NCI-H226 (cell line): ENCODE measurements at places on chromosomes 13 and 19.

DNA sequence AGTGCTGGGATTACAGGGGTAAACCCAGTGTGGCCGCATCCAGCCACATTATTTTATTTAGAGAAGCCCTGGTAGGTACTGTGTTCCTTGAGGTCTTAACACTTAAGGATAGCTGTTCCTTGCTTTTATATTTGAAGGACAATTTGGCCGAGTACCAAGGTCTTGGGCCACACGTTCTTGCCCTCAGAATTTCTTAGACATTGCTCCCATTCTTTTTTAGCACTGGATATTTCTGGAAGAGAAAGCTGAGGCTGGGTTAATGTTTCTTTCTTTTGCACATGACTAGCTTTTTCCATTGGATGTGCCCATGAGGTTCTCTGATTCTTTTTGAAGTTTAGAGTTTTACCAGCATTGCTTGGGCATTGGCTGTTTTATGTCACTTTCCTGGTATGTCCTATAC is 5.5 kb upstream of the RNF113B start:
- no peak for DNase-seq

DNA sequence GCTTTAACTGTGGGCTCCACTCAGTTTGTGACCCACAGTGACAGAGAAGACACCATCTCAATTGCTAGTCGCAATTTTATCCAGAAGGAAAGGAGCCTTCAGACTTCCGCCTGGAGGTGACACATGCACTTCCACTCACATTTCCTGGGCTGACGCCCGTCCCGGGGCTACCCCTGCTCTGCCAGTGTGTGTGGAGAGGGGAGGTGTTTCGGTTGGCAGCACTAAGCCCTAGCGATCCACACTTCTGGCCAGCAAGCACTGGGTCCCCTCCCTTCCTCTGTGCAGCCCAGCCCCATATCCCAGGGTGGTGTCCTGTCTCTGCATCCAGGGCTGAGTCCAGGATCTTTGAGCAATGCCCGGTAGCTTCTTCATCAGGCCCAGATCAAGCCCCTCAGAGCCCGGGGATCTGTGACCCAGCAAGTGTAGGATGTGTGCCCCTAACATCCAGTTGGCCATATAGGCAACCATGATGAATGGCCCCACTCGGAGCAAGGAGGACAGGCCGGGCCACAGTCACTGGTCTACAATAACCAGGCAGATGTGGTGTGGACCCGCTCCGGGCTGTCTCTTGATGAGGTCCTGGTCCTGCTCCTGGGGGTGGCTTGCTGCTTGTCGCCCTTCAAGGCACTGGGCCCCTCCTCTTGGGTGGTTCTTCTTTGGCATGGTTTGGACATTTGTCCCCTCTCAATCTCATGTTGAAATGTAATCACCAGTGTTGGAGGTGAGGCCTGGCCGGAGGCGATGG is 141.9 kb upstream of the SPACA7 start:
- no peak for DNase-seq

DNA sequence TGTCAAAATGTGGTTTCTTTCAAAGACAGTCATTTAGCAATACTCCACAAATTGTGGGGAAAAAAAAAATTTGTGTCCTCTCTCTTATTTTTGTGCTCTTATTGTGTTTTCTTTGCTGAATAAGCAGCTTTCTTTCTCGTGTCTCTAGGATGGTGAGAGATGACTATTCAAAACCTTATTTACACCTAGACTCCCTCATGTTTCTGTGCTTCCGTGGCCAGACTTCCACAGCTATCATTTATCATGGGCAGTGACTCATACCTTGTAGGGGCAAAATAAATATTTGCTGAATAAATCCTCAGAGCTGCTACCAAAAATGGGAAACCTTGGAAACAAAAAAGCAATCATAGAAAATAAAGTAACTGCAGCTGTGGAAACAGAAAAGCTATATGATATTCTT is 204.9 kb upstream of the MIR17HG start:
- DNase-seq, result peak; percentile 74

- no peak for DNase-seq
These were observed 4.3 kb upstream of the DUXA start for GRCh38 chr19:57171551-57172081.

- DNase-seq, result no peak
These were observed 36.5 kb upstream of the HMGB1 start for GRCh38 chr13:30502237-30502636.

- peak; percentile 73 for DNase-seq
These were observed 811 bp upstream of the PRMT1 start for GRCh38 chr19:49676136-49676783.

- DNase-seq, result no peak
These were observed 1065.8 kb upstream of the MIR17HG start for GRCh38 chr13:90281709-90282108.

DNA sequence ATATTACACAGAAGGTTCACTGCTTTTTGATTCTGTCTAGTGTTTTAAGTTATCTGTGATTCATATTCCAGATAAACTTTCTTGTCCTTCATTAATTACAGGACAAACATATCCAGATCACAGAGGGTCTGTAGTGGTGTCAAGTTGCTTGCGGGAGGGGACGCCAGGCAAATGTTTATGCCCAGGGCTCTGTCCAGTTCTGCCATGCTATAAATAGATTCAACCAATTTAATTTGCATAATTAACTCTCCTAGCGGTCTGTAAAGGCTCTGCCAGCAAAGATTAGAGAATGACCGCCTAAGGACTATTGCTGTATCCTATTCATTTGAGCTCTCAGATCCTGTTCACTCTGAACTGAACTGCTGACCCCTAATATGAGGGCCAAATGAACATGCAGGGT is 59.7 kb upstream of the TRPC4 start:
- no peak for DNase-seq

- DNase-seq, result peak; percentile 93
These were observed 110.8 kb downstream of the DLEU7 start for GRCh38 chr13:50732712-50733111.

- no peak for DNase-seq
These were observed 560 bp downstream of the NDUFA7 start for GRCh38 chr19:8320564-8321066.

- no peak for DNase-seq
These were observed 40.6 kb downstream of the DPF1 start for GRCh38 chr19:38183251-38183897.

GRCh38 chr19:45901912-45902650 is at the start of gene MYPOP:
Gene MYPOP, minus strand, starts transcription at chr19:45902613. Its CDS starts 840 bp downstream, at chr19:45901773.
- DNase-seq, result no peak

GRCh38 chr13:37443538-37443937 is 155.0 kb downstream of the POSTN start:
- DNase-seq, result peak; percentile 51

- DNase-seq, result no peak
These were observed 76.6 kb upstream of the SIAH3 start for GRCh38 chr13:45928176-45928575.

- peak; percentile 46 for DNase-seq
These were observed 574 bp upstream of the GPX4 start for GRCh38 chr19:1103132-1103707.

GRCh38 chr13:109026266-109026665 is 396.9 kb downstream of the MYO16 start:
- no peak for DNase-seq

GRCh38 chr19:6518145-6518911 is 12.5 kb upstream of the TNFSF9 start:
- no peak for DNase-seq

GRCh38 chr13:49064476-49064875 is 88.8 kb downstream of the FNDC3A start:
- no peak for DNase-seq

GRCh38 chr13:21986602-21987001 is 315.7 kb downstream of the FGF9 start:
- no peak for DNase-seq

- DNase-seq, result peak; percentile 16
These were observed 9.8 kb downstream of the PARP4 start for GRCh38 chr13:24502533-24503378.

DNA sequence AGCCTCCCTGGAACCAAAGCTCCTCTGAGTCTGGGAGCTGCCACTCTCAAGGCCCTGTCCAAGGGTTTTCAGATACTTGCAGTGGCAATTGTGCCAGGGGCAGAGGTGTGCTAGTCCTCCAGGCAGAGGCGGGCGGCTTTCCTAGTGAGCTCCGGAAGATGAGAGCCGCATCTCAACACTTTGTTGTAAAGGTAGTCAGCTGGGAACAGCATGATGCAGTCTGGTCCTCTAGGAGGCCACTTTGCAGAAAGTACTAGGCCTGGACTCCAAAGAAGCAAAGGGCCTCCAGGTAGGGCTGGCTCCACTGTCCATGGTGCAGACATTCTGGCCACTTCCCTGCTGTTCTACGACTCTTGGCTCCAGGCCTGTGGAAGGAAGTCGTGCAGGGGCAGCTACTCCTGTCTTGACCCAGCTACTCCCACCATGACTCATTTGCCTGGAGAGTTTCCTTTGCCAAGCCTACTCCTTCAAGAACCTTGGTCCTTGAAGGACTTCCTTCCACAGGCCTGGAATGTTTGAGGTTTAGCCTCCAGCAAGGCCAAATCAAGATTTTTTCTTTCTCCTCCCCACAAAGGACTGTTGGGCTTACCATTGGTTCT is 9.9 kb upstream of the ZNF536 start:
- no peak for DNase-seq

DNA sequence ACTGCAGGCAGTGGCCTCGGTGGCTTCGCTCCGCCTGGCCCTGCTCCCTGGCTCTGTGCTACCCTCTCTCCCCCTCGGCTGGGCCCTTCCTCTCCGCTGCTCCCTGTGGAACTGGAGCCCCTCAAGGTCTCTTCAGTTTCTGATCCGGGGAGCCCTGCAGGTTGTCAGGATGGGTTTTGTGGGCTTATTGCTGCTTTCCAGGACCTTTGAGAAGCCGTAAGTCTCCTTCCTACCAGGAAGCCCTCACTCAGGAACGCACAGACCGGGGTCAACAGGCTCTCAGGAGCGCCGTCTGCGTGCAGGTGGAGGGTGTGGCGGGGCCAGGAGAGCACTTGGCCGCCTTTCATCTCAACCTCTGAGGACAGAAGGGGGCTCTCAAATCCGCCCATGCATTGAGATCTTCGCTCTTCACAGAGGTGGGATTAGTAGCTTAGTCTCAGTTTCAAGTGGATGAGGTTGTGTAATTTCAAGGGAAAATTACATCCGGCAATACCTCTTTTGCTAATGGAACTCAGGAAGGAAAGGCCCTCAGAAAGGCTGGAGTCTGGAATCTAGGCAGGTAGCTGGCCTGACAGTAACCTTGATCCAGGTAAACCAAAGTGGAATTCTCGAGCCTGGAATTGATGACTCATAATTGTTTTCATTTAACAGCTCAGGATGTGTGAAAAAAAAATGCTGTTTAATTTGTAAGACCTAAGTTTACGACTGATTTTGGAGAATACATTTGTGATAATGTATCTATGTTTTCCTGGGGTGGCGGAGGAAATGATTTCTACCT is 102.0 kb downstream of the ATP11A start:
- DNase-seq, result no peak

DNA sequence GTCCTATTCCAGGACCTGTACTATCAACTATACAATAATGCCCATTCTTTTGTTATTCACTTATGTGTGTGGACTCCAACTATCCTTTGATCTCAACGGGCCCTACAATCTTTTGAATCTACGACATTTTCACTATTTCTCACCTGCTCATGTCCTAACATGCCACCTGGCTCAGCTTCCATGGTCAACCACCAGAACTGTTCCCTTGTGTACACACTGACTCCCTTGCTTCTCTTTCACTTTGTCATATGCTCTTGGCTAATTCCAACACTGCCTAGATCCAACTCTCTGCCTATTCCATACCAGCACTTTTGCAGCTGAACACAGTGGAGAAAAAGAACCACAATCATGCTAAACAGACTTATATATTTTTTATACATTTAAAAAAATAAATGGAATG is 53.1 kb downstream of the MICU2 start:
- no peak for DNase-seq

- DNase-seq, result no peak
These were observed 18.9 kb upstream of the ONECUT3 start for GRCh38 chr19:1734321-1734966.

GRCh38 chr13:75774176-75774575 is 138.0 kb downstream of the LMO7 start:
- DNase-seq, result no peak

GRCh38 chr19:7862413-7862951 is 11.7 kb downstream of the PRR36 start:
- no peak for DNase-seq

DNA sequence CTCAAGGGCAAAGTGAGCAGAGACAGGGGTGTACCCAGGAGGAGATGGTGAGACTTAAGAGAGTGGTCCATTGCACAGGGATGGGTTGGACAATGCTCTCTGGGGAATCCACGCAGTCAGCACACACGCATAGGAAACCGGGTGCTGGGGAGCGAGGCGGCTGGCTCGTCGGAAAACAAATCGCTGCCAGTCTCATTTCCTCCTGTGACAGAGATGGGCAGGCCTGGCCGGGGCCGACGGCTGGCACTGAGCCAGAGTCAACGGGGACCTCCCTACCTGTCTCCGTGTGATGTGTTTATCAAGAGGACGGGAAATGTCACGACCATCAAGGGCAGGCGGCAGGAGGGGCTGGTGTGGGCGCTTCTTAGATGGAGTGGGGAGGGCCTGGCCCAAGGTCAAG is 27.3 kb downstream of the PTPRS start:
- no peak for DNase-seq

DNA sequence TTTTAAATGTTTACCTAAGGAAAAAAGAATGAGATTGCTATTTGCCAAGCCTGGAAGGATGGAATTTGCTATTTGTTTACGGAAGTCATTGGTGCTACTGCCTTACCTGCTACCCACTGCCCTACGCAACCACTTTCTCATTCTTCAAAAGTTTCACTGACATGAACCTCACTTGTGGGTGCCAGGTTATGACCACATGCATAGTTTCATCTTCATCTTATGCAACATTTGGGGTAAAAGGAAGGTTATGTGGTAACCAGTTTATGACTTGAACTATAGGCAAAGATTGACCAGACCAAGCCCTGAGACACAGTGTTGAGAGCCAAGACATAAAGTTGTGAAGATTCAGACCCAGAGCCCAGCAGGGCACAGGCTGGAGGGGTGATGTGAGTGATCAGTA is 142.5 kb downstream of the LACC1 start:
- DNase-seq, result peak; percentile 83

DNA sequence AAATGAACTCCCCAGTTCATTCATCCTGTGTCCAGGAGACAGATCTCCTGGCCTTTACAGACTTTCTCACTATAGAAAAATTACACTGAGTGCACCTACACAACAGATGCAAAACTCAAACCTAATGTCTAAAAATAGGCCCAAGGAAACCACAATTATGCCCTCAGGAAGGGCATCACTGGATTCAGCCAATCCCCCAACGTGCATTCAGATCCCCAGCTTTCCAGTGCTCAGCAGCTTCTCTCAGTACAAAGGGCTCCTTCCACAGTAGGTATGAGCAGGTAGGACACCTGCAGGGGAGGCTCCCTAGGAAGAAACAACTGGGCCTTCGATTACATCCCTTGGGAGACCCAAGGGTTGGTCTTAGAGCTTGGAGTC is 2.1 kb downstream of the ZNF709 start:
- DNase-seq, result no peak

DNA sequence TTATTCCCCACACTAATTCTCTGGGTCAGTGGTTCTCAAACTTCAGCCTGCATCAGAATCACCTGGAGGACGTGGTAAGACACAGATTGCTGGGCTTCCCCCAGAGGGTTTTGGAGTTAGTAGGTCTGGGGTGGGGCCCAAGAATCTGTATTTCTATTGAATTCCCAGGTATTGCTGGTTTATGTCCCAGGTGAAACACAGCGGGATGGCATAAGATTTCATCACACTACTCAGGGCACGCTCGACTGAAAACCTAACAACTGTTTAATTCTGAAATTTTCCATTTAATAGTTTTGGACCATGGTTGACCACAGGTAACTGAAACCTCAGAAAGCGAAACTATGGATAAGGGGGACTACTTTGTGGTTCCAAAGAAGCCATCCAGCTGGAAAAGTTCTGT is 6.5 kb downstream of the MLNR start:
- DNase-seq, result no peak

- DNase-seq, result no peak
These were observed 147.9 kb downstream of the PAN3 start for GRCh38 chr13:28286263-28286662.
